ENCODE measurements at places on chromosomes 5 and 9.

GRCh38 chr5:97194366-97194765, 11.3 kb upstream of the RIOK2 start:
- no peak for DNase-seq

DNA sequence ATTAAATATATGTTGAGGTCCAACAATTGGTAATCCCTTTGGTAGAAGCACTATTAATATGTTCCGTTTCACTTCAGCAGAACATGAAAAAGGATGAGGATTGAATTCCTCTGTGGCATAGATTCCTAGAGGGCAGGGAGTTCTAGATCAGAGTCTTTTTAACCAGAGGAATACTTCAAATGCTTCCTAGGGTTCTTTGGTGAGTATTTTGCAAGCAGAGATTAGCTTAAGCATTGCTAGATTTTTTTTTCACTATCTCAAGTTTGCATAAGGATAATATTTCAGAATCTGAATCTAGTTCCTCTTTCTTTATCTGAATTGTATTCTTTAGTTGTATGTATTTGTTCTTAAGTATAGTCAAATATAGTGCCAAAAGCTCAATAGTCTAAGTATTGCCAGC, 116.6 kb upstream of the ADAMTSL1 start:
- no peak for DNase-seq

- DNase-seq, result no peak
Observed at GRCh38 chr5:16957304-16958196, 21.5 kb upstream of the MYO10 start.

DNA sequence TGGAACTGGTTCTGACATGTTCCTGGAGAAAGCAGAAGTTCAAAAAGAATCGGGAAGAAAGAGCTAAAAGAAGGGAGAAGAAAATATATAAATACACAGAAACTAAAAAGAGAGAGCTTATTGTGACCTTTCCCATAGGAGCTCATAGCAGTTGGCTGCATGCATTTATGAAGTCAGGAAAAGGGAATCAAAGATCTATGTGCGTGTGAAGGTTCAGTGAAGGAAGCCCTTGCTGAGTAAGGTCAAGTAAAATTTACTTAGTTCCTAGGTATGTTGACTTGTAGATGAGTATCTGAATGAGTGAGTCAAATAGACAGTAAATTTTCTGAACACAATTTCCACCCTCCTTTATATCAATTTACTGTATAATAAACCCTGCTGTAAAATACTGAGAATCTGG, 632.5 kb downstream of the SLCO4C1 start:
- DNase-seq, result no peak

DNA sequence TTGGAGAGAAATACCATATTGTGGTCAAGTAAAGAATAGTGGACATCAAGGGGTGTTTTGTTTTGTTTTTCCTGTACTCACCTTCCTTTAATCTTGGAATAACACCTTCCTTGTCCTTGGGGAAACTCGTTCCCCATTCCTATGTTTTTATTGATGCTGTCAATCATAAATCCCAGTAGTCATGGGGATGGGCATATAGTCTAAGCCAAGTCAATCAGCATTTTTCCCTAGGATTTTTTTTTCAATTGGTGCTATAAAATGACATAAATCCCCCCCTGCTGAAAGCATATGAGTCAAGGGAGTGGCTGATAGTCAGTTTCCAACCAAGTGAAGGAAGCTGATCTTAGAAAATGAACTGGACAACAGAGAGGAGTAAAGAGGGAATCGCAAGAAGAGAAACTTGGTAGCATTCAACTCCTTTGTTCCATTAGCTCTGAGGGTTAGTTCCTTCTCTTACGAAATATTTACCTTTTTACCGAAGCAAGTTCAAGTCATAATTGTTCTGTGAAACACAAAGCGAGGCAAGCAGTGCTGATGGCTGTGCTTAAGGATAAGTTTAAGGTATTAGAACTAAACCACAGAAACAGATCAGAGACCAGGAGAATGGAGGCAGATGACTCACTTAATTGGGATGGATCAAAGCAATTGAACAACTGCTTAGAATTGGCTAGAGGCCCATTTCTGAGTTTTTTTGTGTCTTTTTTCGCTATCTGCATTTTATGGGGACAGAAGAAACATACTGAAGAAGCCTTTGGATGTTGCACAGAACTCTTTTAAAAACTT, 218.6 kb downstream of the SEMA6A start:
- no peak for DNase-seq

GRCh38 chr5:142023836-142024235, 11.0 kb upstream of the GNPDA1 start:
- DNase-seq, result no peak

- DNase-seq, result no peak
Observed at GRCh38 chr9:76023715-76024195, 133.3 kb downstream of the PCSK5 start.

DNA sequence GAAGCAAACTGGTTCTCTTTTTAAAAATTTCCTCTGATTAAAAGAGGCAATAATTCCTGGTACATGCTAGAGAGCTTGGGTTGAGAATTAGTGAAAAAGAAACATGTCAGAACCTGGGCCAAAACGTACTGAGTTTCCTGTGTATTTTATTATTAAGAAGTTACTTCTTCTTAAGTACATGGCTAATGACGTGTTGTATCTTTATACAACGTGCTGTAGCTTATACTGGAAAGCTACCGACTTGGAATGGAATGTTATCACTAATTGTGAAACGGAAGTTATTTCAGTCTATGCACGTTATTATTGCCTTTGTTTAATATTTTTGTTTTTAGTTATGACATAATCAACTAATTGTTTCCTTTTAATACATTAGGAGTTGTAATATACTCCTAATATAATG, 43.1 kb downstream of the ZNF366 start:
- DNase-seq, result no peak

- DNase-seq, result no peak
Observed at GRCh38 chr9:7358876-7359275, 440.7 kb downstream of the DMAC1 start.

GRCh38 chr5:54904425-54904824, 81.0 kb downstream of the ESM1 start:
- DNase-seq, result no peak

DNA sequence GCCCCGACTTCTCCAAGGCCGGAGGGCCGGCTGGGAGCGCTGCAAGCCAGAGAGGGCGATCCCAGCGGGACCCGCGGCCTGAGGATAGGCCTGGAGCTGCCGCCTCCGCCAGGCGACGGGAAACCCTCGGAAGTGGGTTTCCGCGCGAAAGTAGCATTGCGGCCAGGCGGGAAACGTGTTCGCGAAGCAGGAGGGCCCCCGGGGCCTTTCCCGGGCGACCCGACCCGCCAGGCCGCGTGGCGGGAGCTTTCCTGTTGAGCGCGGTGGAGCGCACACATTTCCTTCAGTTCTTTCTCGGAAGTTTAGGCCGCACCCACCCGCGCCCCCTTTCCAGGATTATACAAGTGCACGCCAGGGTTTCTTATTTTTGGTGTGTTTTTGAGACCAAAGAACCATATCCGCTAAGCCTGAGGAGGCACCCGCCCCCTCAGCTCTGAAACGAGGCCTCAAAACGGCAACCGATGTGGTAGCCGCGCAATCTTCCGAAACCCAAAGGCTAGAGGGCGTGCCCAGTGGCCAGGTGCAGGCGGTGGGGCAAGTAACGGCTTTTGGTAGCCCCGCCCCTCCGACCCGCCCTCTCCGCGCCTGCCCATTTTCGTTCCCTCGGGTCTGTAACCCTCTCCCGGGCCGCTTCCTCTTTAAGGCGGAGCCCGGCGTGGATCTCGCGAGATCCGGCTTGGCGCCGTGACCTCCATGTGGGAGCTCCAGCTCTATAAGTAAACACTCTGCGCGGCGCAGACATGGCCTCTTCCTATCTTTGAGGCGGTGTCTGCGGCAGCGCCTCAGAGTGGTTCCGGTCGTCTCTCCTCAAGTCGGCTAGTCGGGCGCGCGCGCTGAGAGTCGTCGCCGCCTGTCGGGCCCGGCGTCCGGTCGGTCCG, at the start of gene UHRF2:
Gene UHRF2, plus strand, starts transcription at position 713 of the 878 bp plus-strand sequence. CDS start 292 bp downstream, outside the sequence.
- peak; percentile 99 for DNase-seq

- no peak for DNase-seq
Observed at GRCh38 chr5:4781299-4781698, 358.8 kb upstream of the ADAMTS16 start.

GRCh38 chr5:57724836-57725235, 242.2 kb upstream of the ACTBL2 start:
- DNase-seq, result no peak

- DNase-seq, result no peak
Observed at GRCh38 chr9:75812141-75812540, 78.3 kb upstream of the PCSK5 start.
